Colonic mucosa (tissue), 4 donors: ENCODE measurements at places on chromosomes 16 and 17. TPM values are rescaled to one million over a fixed set of nuclear protein-coding genes. Genes with fewer than 3 reads are reported as not detected.

GRCh38 chr17:4326608-4327007, 39.9 kb downstream of the UBE2G1 start:
- no peak for DNase-seq

DNA sequence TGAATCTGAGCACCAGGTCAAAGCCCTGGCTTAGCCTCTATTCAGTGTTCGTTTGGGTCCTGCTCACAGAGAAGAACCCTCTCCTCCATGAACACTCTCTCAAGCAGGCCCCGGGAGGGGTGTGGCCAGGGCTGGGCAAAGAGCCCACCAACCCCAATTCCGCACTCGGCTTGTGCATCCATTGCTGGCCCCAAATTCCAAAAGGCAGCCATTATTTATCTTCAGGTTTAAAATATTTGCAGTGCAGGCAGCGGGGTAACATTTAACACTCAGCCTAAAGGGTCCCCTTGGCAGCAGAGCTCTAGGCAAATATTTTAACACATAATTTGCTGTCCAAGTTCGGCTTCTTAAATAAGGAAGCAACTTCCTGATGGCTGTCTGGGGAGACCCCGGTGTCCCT, 115.7 kb downstream of the ZNF423 start:
- no peak for DNase-seq

- DNase-seq = no peak
These were observed 63.4 kb downstream of the KLHDC4 start for GRCh38 chr16:87702325-87702811.

- DNase-seq = no peak
These were observed 339.4 kb downstream of the XYLT1 start for GRCh38 chr16:17131351-17131750.

Gene C17orf67
- total RNA-seq = 1.7 TPM
